Kidney (tissue), 22 donors: ENCODE measurements at places on chromosomes 12 and 14.

DNA sequence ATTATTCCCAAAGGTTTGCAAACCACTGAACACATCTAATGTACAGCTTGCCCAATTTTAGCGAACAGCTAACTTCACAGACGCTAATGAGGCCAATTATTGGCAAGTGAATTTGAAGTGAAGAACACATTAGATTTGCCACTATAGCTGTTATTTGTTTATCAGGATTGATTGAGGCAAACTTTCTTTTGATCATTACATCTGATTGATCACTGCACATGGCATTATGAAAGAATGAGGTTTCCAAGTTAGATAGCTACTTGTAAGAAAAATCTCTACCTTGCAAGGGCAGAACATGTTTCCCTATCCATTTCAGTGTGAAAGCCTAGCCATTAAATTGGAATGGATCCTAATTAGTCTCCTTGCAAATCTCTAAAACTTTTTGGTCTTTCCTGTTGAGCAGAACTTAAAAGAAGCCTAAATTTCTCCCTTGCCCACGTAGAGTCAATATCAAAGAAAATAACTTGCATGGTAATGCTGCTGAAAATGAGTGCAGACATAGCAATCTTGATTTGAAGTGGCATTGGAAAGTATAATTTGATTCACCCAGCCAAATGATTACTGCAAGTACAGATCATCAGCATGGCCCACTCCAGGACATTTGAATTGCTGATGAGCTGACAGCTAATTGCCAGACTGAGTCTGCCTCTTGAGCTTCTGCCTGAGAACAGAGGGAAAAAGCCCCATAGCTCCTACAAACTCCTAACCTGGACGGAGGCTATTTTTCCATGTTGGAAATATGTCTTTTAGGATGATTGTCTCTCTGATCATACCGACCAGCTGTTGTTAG is 98.6 kb downstream of the TPH2 start:
- no peaks in the 10 kb centered on the region for H3K4me1 ChIP-seq
- H3K27ac ChIP-seq: no peak overlapping the region
- no peak for DNase-seq
- H3K36me3 ChIP-seq: no peaks in the 10 kb centered on the region
- no peak overlapping the region for H3K4me3 ChIP-seq
- H3K27me3 ChIP-seq: no peaks in the 10 kb centered on the region

DNA sequence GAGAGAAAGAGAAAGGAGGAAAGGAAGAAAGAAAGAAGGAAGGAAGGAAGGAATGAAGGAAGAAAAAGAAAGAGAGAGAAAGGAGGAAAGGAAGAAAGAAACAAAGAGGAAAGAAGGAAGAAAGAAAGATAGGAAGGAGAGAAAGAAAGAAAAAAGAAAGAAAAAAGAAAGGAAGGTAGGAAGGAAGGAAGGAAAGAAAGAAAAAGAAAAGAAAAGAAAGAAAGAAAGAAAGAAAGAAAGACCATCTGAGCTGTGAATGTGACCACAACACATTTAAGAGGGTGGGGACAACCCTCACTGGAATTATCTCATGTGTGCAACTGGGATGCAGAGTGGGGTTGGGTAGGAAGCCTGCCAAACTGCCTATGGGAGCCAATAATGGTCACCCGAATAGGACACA is 36.0 kb upstream of the BATF start:
- no peak overlapping the region for H3K27ac ChIP-seq
- DNase-seq: no peak
- H3K36me3 ChIP-seq: no peaks in the 10 kb centered on the region
- no peaks in the 10 kb centered on the region for H3K27me3 ChIP-seq
- H3K4me1 ChIP-seq: no peaks in the 10 kb centered on the region

GRCh38 chr14:103316721-103317121 is 17.3 kb upstream of the EIF5 start:
- no peak for DNase-seq
- no peaks in the 10 kb centered on the region for H3K4me1 ChIP-seq
- H3K4me3 ChIP-seq: no peak overlapping the region
- no peaks in the 10 kb centered on the region for H3K36me3 ChIP-seq

DNA sequence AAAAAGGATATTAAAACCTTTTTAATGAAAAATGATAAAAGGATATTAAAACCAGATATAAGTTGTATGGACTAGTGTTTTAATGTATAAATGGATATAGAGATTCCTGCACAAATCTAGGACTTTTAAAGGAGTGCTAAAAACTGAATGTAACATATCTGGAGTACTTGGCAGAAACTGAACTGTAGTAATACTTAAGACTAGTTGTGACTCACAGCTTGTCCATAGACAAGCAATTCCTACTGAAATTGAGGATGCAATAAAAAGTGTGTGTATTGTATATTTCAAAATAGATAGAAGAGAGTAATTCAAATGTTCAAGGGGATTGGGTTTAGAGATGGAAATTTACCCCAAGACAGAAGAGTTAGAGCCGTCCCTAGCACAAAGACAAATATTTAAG is 59.6 kb downstream of the FBXO33 start:
- H3K27ac ChIP-seq: no peak overlapping the region
- peaks cover 8% of the 10 kb centered on the region for H3K36me3 ChIP-seq
- no peaks in the 10 kb centered on the region for H3K27me3 ChIP-seq
- DNase-seq: no peak
- H3K4me1 ChIP-seq: no peaks in the 10 kb centered on the region
- H3K4me3 ChIP-seq: no peak overlapping the region

GRCh38 chr14:23538785-23539184 is 12.8 kb downstream of the ZFHX2 start:
- H3K4me1 ChIP-seq: peaks cover 7% of the 10 kb centered on the region
- H3K36me3 ChIP-seq: no peaks in the 10 kb centered on the region
- H3K4me3 ChIP-seq: no peak overlapping the region
- H3K27ac ChIP-seq: peak overlapping the region; percentile 22
- no peaks in the 10 kb centered on the region for H3K27me3 ChIP-seq

DNA sequence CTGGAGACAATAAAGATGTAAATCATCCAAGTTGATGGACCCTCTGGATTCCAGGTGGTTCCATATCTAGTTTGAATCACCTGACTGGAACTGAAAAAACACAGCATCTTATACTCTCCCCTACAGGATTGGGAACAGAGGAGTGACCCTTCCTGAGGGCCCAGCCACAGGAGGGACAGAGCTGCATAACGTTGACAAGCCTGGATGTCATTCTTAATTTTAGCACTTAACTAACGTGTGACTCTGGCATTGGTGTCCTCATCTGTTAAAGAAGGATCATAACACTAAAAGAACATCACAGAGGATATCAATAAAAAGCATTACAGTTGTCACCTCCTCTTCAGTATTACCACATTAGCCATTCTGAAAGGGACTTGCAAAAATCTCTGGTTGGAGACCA is 47.7 kb downstream of the STON2 start:
- H3K4me1 ChIP-seq: no peaks in the 10 kb centered on the region
- DNase-seq: no peak
- no peak overlapping the region for H3K4me3 ChIP-seq
- H3K36me3 ChIP-seq: no peaks in the 10 kb centered on the region
- H3K27ac ChIP-seq: no peak overlapping the region

DNA sequence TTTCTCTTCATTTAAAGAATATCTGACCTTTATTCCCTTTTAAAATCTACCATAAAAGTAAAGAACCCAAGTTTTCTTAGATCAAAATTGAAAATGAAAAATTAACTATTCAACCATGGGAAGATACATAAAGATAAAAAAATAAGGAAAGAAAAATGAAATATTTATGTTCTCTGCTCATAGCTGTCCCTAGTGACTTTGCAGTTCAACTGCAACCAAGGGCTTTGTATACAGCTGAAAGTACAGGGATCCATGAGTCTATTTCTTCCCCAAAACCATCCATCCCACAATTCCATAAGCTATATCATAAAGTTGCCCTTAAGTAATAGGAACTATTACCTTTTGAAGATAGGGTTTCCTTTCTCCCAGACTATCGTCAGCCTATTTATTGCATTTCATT is 113.1 kb downstream of the ITPR2 start:
- H3K4me1 ChIP-seq: no peaks in the 10 kb centered on the region
- no peak overlapping the region for H3K27ac ChIP-seq
- no peak overlapping the region for H3K4me3 ChIP-seq
- no peaks in the 10 kb centered on the region for H3K36me3 ChIP-seq
- DNase-seq: no peak

DNA sequence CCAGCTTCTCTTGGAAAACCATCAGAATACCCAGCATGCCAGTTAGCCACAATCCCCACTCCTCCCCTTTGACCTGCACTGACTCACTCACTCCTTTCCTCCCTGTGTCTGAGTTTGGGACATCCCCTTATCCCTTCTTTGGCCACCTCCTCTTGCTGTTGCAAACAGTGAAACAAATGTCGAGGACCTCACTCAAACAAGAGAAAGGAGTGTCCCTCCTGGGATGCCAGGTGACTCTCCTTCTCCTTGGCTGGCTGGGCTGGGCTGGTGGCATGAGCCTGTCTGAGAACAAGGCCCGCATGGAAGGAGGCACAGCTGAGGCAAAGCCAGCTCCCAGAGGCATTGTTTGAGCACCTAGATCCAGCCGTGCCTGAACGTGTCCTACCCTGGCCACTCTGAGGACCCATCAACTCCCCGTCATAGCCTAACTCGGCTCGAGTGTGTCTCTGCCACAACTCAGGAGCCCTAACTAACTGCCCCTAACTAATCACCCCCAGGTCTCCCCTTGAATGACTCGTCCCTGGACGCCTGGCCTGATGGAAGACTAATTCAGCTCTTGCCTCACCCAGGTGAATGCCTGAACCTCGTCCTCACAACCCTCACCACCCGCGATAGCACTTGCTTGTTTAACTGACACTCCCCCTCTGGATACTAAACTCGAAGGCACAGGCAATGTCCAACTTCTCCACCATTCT is 43.0 kb downstream of the NCOR2 start:
- H3K27ac ChIP-seq: no peak overlapping the region
- peaks cover 17% of the 10 kb centered on the region for H3K4me1 ChIP-seq
- no peaks in the 10 kb centered on the region for H3K36me3 ChIP-seq
- H3K27me3 ChIP-seq: no peaks in the 10 kb centered on the region

DNA sequence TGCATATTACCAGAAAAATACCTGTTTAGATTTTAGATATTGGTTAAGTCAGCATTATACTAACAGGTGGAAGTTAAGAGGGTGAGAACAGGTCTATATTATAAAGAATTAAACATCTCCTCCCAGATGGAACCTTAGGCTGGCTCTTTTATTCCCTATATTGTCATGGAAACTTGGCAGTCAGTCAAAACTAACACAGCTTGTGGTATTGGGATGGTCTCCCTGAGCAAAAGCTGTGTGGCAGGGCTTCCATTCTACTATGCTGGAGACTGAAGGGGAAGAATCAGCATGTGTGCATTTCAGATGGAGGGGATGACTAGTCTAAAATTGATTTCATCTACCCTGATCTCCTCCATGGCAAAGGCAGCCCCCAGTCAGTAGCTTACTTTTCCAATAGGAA is 66.7 kb downstream of the SMOC1 start:
- H3K4me3 ChIP-seq: no peak overlapping the region
- DNase-seq: no peak
- no peak overlapping the region for H3K27ac ChIP-seq
- H3K4me1 ChIP-seq: no peaks in the 10 kb centered on the region

- H3K27me3 ChIP-seq: no peaks in the 10 kb centered on the region
- H3K36me3 ChIP-seq: no peaks in the 10 kb centered on the region
- H3K4me1 ChIP-seq: no peaks in the 10 kb centered on the region
- no peak for DNase-seq
Measured at GRCh38 chr14:32358781-32359180, 29.7 kb downstream of the AKAP6 start.

DNA sequence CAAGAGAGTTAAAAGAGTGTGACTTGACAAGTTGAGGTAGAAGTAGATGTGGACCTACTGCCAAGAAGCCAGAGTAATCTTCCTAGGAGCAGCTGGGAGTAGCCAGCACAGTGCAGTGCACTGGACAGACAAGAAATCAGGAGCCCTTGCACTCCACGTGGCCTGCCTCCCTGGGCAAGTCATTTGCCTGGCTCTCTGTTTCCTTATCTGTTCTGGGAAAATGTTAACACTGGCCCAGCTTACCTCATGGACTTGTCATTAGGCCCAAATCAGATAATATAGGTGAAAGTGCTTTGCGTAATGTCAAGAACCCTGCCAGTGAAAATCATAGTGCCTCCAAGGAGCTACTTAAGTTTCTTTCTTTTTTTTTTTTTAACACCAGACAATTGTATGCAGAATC is 19.2 kb downstream of the SLC7A8 start:
- no peak overlapping the region for H3K4me3 ChIP-seq
- H3K27me3 ChIP-seq: no peaks in the 10 kb centered on the region
- peaks cover 16% of the 10 kb centered on the region for H3K4me1 ChIP-seq

- H3K36me3 ChIP-seq: peaks cover 2% of the 10 kb centered on the region
- H3K4me1 ChIP-seq: peaks cover 2% of the 10 kb centered on the region
- no peak overlapping the region for H3K27ac ChIP-seq
- H3K4me3 ChIP-seq: peak overlapping the region; percentile 35
- H3K27me3 ChIP-seq: no peaks in the 10 kb centered on the region
- DNase-seq: no peak
Measured at GRCh38 chr14:92033906-92034687, 5.8 kb downstream of the TRIP11 start.

GRCh38 chr14:45621731-45622130 is 368.7 kb upstream of the MIS18BP1 start:
- no peak overlapping the region for H3K27ac ChIP-seq
- H3K36me3 ChIP-seq: no peaks in the 10 kb centered on the region
- no peaks in the 10 kb centered on the region for H3K27me3 ChIP-seq
- DNase-seq: no peak
- H3K4me1 ChIP-seq: no peaks in the 10 kb centered on the region

DNA sequence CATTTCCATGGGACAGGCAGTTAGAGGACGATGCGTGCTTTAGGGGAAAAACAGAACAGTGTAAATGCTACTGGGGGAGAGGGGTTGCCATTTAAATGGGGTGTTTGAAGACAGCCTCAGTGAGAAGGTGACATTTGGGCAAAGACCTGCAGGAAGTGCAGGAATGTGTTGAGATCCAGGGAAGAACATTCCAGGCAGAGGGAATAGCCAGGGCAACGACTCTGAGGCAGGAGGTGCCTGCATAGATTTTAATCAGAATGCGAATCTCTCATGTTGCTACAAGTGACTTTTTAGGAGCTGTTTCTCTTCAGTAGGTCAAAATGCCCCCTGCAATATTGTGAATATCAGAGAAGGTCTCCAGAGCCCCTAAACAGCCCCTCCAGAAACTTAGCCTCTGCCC is 7.6 kb upstream of the SCARB1 start:
- no peak for DNase-seq
- H3K36me3 ChIP-seq: no peaks in the 10 kb centered on the region
- H3K27ac ChIP-seq: no peak overlapping the region
- no peaks in the 10 kb centered on the region for H3K27me3 ChIP-seq
- no peaks in the 10 kb centered on the region for H3K4me1 ChIP-seq

DNA sequence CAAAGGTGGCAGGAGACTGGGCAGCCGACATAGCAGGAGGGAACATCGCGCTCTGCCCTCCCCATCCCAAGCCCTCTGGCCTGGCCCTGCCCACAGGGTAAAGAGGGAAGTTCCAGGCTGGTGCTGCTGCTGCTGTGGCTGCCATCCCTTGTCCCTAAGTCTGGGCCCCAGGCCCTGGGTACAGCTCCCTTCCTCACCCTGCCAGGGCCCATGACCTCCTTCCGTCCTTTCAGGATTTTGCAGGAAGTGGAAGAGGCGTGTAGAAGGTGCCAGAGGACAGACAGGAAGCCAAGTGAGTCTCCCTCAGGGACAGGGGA is 14.7 kb upstream of the NCOR2 start:
- no peak for DNase-seq
- H3K27me3 ChIP-seq: no peaks in the 10 kb centered on the region
- H3K4me3 ChIP-seq: no peak overlapping the region
- no peaks in the 10 kb centered on the region for H3K36me3 ChIP-seq
